ENCODE measurements at places on chromosomes 1 and 21.

DNA sequence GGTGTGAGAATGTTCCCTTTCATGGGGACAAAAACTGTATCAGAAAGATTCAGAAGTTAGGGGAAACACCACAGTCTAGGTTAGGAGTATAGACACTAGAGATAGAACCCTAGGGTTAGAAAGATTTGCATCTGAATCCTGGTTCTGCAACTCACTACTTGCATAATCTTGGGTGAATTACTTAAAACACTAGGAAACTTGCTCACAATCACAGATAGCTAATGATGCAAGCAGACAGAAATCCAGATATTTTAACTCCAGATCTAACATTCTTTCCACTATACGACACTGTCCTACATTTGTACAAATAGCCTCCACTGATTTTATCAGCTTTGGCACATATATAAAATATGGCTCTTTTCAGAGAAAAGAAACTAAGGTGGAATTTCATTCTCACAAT, 30.8 kb upstream of the GLIS1 start:
- no peak for DNase-seq

DNA sequence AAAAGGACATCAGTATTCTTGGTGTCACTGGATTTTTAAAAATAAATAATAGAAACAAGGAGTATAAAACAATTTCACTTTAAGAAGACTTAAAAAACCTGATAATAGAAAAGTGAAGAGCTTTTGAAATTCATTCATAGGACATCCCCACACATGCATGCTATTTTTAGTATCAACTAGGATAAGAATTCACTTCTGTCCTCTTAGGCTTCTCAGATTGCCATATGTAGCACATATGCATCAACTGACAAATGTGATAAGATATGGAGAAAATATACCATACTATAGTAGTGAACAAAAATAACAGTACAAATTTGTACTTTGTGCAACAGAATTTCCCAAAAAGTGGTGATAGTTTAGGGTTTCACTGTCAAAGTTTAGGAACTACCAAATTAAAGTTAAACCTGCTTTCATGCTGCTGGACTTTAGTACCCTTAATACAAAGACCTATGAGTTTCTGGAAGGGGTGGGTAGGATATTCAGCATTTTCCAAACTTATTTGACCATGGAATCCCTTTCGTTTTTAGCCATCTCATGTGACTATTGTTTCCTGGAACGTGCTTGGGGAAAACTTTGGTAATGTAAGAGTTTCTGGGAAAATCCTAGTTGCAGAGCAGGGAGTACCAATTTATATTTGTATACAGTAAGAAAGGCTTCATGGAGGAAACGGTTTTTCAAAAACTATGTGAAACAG, 19.8 kb downstream of the RPRD2 start:
- DNase-seq: no peak

DNA sequence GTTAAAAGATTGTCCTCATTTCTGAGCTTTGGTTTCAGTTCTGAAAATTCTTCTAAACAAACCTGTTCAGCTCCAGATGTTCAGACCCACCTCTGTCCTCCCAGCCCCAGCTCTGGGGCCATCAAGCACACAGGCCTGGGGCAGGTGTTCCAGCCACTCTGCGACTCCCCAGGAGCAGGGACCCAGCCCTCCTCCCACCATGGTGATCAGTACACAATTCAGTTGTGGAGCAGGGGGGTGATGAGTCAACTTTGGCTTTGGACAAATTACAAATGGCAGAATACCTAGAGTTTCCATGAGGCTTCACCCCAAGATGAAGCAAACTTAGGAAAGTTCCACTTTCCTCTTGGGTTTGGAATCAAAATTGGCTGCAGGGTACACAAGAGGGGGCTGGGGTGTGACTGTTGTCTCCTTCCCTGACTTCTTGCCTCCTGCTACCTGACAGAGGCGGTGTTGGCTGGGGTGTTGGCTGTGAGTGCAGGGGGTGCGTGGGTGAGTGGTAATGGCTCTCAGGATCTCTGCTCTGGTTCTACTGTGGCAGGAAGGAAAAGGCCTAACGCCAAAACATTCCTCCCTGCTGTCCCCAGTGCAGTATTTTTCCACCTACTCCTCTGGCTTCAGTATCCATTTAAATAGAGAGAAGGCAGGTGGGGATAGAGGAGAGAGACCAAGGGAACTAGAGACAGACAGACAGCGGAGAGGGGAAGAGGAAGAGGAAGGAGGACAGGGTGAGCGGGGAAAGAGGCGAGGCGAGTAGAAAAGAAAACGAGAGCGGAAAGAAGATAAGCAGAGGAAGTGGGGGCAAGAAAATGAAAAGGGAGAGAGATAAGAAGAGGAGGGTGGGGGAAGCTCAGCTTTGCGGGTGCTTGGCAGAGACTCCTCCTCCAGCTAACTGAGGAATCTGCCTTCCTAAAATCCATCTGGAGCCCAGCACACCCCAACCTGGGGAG, 20.6 kb upstream of the LRRN2 start:
- DNase-seq: no peak

- DNase-seq: no peak
These were observed 29.8 kb upstream of the COL16A1 start for GRCh38 chr1:31733389-31734219.

GRCh38 chr1:238485912-238486209, 595.1 kb upstream of the ZP4 start:
- no peak for DNase-seq

DNA sequence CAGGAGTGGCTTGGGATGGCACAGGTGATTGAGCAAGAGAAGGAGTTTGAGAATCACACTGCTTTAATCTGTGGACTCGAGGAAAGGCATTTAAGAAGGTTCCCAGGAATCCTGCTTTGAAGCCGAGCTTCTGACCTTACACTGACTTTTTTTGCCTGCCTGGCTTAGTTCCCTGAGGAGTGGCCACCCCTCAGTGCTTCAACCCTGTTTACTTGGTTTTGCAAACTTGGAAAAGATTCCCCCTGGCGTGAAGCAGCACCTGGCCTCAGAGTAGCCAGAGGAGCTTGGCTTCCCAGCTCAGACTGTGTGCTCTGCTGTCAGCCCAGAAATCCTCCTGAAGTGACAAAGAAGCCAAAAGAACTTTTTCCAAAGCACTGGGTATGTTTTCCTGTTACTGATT, 48.5 kb upstream of the LDLRAP1 start:
- DNase-seq: no peak

DNA sequence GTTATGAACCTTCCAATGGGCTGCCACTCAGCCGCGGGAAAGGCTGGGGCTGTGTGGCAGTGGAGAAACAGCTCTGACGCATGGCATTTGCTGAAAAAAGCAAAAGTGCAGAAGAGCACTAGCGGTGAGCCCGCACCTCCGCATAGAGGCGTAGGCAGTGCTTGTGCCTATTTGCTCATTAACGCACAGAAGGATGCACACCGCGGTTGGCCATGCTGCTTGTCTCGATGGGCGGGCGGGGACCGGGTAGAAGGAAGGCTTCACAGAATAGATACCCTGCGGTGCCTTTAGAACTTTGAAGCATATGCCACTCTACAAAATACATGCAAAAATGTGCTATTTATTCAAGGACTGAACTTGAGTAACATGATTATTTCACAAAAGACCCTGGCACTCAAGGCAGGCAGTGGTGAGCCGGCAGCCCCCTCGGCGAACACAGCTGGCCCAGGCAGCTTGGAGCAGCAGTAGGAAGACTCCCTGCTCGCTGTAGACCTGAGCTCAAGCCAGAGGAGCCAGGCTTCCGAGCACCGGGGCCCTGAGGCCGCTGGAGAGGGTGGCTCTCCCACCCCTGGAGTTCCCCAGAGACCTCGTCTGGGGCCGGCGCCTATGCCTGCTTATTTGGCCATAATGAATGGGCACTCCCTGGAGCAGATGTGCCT, 71.5 kb downstream of the SIK1 start:
- DNase-seq: no peak

GRCh38 chr1:168303716-168304540, 23.3 kb downstream of the TBX19 start:
- DNase-seq: no peak

DNA sequence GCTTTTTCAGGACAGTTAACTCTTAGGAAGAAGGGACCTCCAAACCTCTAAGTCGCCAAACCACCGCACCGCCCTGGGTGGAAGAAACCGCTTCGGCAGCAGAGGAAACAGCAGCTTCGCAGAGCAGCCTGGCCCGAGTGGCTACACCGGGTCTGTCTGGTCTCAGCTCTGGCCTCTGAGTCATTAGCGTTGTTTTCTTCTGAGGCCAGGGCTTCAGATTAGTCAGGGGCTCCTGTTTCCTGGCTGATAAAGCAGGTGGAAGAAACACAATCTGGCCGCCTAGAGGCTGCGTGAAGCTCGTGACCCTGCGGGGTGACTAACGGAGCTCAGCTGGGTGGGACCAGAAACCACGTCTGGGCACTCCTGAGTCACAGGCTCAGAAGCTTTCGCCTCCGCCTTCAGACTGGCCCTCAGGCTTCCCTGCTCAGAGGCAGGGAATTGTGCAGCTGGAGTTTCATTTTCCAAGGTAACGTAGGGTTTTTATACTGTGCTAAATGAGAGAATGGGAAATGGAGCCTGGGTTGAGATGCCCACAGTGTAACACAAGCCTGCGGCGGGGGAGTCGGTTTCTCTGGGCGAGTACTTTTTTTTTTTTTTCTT, 44.9 kb downstream of the CHAF1B start:
- peak; percentile 97 for DNase-seq

DNA sequence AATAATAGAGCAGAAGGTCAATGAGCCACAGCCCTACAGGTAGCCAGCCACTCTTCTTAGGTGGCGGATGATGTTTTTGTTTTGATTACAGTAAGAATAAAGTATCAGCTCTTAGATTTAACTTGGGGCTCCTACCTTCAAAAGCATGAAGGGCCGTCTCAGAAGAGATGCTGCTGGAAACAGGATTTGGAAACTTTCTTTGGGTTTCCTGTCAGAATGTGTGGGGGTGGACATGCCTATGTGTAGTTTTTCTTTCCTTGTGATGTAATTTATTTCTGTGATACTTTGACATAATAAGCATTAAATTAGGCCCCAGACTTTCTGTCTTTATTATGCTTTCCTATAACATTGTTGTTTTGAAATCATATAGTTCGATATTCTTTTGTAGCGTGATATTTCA, 1.5 kb downstream of the RAP1A start:
- DNase-seq: no peak

DNA sequence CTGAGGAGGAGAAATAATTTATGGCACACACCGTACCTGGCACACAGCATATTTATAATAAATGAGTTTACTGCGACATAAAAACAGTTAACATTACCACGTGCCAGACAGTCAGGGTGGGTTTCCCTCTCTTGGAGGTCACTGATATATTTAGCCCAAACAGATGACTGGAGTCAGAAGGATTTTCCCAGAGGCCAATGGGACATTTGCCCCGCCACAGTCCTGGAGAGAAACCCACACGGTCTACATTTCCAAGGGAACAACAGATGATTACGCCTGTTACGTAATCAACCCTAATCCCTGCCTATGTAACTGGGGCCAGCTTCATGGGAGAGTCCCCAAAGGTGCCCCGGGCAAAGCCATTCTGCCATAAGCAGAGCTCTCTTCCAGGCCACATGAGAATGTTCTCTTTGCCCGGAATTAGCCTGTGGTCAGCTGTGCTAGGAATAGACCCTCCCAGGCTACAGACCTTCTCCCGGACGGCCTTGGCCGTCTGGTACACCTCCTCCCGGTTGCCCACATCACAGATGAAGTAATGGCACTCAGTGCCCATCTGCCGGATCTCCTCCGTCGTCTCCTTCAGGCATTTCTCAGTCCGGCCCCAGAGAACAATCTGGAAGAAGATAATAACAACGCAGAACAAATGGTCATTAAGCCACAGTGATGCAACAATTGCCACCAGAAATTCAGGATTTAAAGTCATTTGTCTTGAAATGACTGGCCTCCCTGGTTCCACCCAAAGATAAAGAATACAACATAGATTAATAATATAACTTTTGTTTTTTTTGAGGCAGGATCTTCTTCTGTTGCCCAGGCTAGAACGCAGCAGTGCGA, 37.7 kb downstream of the DHRS3 start:
- DNase-seq: no peak

DNA sequence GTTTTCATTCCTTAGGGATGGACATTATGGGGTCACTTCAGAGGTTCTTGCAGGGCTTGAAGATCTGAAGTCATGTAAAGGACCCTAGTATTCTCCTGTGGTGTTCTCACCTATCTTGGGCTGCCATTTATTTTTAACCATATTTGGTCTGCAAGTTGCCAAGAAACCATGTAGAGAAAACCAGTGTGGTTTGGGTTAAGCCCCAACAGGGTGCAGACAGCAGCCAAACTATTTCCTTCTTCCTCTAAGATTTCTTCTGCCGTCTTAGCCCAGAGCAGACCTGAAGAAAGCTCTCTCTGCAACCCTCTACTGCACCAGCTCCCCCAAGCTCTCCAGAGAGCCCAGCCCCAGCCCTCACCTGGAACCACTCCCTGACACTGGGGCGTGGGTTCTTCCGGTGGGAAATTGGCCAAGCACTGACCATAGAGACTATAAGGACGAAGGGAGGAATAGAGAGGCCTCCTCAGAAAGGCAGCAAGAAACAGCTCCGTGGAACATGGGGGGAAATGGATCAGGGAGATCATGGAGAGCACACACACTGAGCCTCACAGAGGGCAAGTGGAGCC, 136.6 kb downstream of the SYF2 start:
- no peak for DNase-seq

DNA sequence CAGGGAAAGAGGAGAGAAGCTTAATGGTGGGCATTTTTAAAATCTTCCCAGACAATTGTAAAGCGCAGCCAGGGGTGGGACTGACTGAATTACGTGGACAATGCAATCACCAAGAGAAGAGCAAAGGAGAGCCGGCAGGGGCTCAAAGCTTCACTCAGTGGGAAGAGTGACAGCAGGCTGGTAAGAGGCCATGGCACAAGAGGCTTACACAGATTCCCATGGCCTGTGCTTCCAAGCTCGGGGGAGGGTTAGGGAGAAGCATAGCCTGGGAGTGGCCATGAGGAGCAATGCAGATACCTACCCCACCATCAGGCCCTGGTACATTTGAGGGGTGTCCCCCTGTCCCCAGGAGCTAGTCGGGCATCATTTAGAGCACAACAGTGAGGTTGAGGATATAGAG, 27.1 kb upstream of the SEC16B start:
- DNase-seq: no peak

DNA sequence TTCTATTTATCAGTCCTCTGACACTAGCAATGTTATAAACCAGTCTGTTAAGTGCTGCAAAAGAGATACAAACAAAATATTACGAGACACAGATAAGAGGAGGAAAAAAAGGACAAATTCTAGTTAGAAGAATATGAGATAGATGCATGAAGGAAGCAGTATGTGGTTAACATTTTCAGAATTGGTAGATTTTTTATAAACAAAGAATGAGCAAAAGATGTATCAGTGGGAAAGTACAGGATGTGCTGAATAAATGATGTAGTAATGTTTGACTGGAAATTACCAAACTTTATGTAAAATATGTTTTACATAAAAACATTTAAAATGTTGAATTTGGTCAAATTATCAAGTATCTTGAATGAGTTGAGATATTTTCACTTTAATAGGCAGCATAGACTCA, 574.2 kb downstream of the NUF2 start:
- DNase-seq: no peak

DNA sequence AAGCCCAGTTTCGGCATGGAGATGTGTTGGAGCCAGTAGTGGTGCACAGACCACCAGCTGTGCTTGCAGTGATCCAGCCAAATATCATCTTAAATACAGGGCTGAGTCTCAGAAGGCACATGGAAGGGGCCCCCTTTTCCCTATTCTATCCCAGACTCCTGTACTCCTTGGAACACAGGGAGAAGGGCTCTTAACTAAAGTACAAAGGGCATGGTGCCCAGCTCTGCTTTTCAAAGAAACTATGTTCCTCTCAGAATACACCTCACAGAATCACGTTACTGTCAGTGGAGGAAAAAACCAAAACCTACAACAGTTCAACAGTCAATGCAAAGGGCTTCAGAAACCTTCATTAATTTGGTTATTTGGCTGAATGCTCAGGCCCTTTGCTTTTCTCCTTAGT, 180.6 kb upstream of the C1orf105 start:
- DNase-seq: no peak

- DNase-seq: no peak
These were observed 266.3 kb downstream of the RHOU start for GRCh38 chr1:229001467-229002011.
